ENCODE measurements at places on chromosomes 1 and 21.
A peak's percentile ranks its signal among the peaks of the same experiment; 100 is the strongest.

GRCh38 chr21:34022627-34023335, 50.6 kb upstream of the MRPS6 start:
- DNase-seq: peak; percentile 35

DNA sequence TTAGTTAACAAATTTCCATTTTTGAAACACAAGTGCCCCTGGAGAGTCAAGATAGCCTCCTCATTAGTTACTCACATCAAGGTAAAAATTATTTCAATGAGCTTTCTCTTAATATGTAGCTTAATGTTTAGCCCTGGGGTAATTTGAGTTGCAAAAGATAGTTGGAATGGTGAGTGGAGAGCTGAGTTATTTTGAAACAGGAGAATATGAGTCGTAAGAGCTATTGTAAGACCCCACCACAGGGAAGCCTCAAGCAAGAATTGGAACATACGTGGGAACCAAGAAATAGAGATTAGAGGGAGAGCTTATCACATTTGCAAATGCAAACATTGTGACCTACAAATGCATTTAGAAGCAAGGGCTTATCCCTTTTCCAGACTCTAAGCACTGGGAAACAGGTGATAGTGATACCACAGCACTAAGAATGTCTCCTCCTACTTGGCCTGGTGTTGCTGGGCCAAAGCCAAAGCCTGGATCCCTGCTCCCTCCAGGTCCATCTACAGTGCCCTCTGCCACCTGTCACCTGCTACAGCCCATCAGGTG, 635.1 kb downstream of the PTPRC start:
- no peak for DNase-seq

DNA sequence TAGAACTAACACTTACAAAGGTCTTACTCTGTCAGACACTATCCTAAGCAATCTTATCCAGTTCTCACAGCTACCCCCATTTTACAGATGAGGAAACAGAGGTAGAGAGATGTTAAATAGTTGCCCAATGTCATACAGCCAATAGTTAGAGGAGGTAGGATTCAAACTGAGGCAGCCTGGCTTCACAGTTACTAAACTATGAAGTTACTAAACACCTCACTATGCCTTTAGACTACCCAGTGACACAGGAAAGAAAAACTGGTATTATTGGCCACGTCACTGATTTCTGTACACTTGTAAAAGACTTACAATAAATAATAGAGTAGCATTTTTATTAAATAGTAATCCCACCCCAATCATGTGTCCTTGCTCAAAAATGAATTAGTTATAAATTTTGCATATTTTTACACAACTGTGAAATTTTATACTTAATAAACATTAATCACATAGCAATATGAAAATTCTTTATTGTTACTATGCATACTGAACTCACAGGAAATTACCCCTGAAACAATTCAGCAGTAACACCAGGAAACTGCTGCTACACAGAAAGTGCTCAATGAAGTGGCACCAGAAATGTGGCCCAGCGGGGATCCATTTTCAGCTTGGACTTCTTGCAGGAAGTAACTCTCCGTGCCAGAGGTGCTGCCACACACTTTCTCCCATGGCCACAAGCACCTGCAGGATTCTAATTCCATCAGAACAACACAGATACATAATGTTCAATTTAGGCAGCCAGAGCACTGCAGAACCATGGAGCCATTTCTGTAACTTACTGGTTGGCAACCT, 69.4 kb downstream of the VAV3 start:
- no peak for DNase-seq

DNA sequence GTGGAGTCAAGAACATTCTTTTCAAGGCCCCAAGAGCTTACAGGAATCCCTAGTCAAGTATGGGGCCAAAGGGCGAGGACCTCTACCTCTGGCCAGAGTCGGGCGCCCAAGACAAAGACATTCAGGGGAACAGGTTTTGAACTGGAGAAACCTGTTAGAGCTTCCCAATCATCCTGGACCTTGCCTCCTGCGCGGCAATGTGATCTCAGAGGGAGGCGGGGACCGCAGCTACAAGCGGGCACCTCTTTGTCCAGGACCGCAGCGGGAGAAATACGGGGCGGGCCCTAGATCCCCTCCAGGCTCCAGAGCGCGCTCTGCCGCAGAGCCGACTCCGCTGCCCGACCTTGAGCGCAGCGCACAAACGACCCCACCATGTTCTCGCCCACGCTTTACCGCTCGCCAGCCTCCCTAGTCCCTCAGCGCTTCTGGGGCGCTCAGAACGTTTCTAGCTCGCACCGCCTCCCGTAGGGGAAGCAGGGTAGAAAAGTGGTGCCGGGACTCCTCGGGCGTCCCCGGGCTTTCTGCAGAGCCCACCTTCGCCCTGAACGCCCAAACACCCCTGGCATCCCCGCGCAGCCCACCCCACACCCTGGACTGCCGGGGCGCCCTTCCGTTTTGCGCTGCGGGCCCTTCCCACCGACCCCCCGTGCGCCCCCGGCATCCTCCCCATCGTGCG, 28.1 kb downstream of the RABIF start:
- no peak for DNase-seq

GRCh38 chr1:18922319-18922726, 20.0 kb upstream of the ALDH4A1 start:
- no peak for DNase-seq

GRCh38 chr1:17594690-17595601, 55.4 kb downstream of the ARHGEF10L start:
- DNase-seq: no peak

GRCh38 chr1:177431123-177431522, 260.4 kb downstream of the BRINP2 start:
- no peak for DNase-seq

- no peak for DNase-seq
These were observed 7.2 kb upstream of the MIA3 start for GRCh38 chr1:222610728-222611127.

Measured in stimulated activated CD8-positive, alpha-beta memory T cell treated with anti-CD3 and anti-CD28 coated beads, Interleukin-4, amount 100 ng/mL, for 24 hours (primary cell).